ENCODE measurements at places on chromosomes 6 and 20. TPM values are rescaled to one million over a fixed set of nuclear protein-coding genes. Genes with fewer than 3 reads are reported as not detected.

Gene SIRPD
- not detected for total RNA-seq

Gene DDX27
- total RNA-seq: 56.5 TPM

Gene GZF1
- 10.3 TPM for total RNA-seq

Gene ELOVL2
- total RNA-seq: not detected

Gene TFAP2D
- total RNA-seq: not detected

Gene SLC26A8
- not detected for total RNA-seq

Gene APMAP
- total RNA-seq: 56.4 TPM

Gene STMND1
- not detected for total RNA-seq

Gene ARG1
- total RNA-seq: not detected

Gene ACTL10
- 3.7 TPM for total RNA-seq

Measured in activated CD4-positive, alpha-beta T cell treated with anti-CD3 and anti-CD28 coated beads, Interleukin-2, amount 10 ng/mL, durations not matched to agents 24 days and 14 days (primary cell).